ENCODE measurements at places on chromosomes 5 and 9. TPM values are rescaled to one million over a fixed set of nuclear protein-coding genes. Genes with fewer than 3 reads are reported as not detected.

Gene GZMA
- polyA plus RNA-seq, result not detected

DNA sequence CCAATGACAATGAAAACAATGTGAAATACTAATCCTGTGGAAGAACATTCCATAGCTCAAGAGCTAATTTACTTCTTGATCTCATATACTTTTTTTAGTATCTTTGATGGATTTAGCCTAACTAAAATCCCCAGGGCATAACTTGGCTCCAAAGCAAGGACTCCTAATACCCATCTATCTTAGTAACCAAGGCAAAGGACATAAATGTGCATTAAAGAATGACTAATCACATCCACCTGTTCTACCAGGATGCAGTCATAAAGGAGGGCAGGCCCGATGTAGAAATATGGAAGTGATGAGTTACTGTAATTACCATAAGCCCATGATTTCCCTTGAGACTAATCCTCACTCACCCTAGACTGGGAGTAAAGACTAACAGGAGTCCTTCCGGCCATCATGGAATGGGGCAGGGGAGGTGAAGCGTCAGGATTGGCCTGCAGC lies 56.9 kb downstream of the KIF24 start:
- DNase-seq, result no peak

GRCh38 chr9:34493972-34494535 lies 28.7 kb downstream of the ENHO start:
- peak; percentile 79 for DNase-seq

- peak; percentile 28 for DNase-seq
Observed at GRCh38 chr9:109098960-109099308, 20.8 kb downstream of the TMEM245 start.

DNA sequence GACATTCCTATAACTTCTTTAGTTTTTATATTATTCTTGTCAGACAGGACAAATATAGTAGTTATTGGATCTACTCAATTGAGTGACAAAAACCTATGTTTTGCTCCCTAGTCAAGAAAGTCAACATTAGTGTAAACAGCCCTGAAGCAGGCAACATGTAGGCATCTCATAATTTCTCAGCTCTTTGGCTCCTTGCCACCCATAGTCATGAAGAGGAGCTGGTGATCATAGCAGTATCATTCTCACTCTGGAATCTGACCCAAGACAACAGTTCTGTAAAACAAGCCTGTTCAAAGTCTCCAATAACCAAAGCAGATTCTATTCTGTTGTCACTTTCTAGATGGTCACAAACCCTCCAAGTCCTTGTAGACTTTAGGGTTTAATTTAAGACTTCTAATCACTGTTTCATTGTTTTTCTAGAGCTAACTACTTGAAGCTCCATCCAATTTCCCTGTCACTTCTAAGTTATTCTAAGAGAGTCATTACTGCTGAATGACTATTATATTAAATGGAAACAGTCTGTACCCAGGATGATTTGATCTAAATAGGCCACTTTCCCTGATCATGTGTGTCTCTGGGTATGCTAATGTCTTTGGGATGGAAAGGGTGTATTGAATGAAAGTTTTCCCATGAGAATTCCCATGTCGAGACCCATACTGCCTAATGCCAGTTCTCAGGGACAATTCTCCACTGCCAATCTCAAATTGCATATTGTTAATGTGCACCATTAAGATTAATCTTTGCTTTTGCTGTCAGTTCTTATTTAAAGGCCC lies 533.3 kb downstream of the ACTL7B start:
- DNase-seq, result no peak
